ENCODE measurements at places on chromosomes 4 and X.

- DNase-seq, result peak; percentile 13
These were observed 224.2 kb downstream of the STIM2 start for GRCh38 chr4:27084685-27085361.

GRCh38 chr4:152805071-152805650 lies 25.4 kb downstream of the ARFIP1 start:
- no peak for DNase-seq

- DNase-seq, result peak; percentile 68
These were observed 66.0 kb upstream of the GEMIN8 start for GRCh38 chrX:14095702-14096101.

GRCh38 chrX:358651-359143 lies 28.0 kb downstream of the PPP2R3B start:
- no peak for DNase-seq

GRCh38 chr4:4439782-4440181 lies 52.9 kb downstream of the NSG1 start:
- DNase-seq, result no peak

- no peak for DNase-seq
These were observed 153.7 kb downstream of the VEGFC start for GRCh38 chr4:176638992-176639391.

GRCh38 chr4:47862297-47862696 lies 24.4 kb upstream of the CORIN start:
- peak; percentile 35 for DNase-seq

GRCh38 chr4:145816091-145816490 lies 122.5 kb downstream of the ZNF827 start:
- DNase-seq, result no peak

DNA sequence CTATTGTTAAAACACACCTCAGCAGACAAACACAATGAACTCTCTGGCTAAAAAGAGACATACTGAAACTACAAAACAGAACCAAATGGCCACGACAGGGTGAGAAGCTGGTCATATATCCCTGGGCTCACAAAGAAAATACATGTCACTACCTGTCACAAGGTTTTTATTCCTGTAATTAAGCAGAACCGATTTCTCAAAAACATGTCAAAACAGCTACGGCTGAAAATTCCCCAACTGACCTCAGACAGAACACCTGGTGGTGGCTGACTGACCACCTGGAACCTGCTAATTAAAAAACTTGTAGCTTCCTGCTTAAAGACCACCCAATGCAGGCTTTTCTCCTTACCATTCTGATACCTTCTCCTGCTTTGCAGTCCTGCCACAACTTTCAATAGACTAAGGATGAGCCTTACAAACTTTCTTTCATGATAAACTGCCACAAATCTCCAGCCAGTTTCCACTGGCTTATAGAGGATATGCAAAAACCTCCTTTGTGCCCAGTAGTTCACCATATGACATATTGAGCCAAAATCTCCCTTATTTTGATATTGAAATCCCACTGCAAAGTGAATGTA lies 571.9 kb downstream of the SPOCK3 start:
- DNase-seq, result no peak

GRCh38 chr4:113979905-113980615 lies 613 bp upstream of the ARSJ start:
- DNase-seq, result peak; percentile 39

DNA sequence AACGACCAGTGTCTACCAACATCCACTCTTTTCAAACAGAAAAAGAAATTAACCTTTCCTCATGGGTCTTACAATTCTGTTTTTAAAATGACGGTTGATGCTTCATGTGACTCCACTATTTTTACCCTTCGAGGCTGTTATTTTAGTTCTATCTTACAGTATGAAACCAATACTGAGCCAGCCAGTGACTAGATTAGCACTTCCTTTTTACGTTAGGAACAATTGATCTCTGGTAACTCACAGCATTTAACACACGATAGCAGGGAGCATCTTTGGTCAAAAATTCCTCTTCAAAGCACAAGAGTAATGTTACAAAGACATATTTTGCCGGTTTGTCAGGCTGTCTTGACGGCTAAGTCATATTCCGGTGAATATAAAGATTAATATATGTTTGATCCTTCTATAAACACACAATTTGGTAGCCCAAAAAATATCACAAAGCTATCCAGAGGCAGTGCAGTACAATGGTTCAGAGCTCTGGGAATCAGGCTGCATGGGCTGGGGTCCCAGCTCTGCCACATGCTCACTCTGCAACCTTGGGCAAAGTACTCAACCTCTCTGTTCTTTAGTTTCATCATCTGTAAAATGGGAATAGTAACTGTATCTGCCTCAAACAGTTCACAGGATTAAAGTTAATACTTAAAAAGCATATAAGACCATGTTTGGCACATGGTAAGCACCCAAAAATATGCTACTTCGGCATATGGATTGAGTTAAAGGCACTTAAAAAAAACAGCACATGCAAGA lies 62.9 kb upstream of the TXK start:
- DNase-seq, result no peak

DNA sequence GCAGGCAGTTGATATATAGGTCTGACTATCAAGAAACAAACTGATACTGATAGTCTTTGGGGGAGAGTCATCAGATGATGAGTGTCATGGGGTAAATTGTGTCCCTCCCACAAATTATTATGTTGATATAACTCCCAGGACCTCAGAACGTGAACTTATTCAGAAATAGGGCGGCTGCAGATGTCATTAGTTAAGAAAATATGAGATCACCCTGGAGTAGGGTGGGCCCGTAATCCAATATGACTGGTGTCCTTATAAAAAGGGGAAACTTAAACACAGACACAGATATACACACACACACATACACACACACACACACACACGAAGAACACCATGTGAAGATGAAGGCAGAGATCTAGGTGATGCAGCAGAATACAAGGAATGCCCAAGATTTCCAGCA lies 32.7 kb upstream of the ARHGEF9 start:
- no peak for DNase-seq

DNA sequence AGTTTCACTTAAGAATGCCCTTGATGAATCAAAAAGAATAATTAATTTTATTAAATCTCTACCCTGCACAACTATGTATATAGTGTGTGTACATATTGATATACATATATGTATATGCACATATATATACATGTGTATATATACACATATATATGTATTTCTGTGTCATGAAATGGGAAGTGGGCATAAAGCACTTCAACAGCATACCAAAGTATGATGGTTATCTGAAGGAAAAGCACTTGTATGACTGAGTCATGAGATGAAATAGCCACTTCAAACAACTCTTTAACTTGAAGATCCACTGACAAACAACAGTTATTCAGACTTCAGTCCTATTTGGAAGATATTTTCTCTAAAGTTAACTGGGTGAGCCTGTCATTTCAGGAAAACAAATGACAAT lies 16.3 kb downstream of the RNF128 start:
- no peak for DNase-seq
